ENCODE measurements at places on chromosomes 3 and 15.

DNA sequence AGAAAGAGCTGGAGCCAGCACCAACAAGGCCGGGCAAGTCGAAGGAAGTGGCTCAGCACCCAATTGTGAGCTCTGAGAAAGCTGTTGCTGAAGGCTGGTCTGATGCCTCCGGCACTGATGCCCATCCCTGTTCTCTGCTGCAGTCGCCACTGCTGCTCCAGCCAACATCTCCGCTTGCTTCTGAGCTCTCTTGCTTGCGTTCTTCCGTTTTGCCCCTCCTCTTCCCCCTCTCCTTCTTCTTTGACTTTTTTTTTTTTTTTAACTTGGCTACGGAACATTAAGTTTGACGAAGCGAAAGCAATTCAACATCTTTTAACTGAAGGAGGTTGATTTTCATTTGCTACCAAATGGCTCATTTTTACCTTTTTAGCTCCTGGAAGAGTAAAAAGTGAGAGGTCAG, 442.9 kb downstream of the MCTP2 start:
- no peak for DNase-seq

DNA sequence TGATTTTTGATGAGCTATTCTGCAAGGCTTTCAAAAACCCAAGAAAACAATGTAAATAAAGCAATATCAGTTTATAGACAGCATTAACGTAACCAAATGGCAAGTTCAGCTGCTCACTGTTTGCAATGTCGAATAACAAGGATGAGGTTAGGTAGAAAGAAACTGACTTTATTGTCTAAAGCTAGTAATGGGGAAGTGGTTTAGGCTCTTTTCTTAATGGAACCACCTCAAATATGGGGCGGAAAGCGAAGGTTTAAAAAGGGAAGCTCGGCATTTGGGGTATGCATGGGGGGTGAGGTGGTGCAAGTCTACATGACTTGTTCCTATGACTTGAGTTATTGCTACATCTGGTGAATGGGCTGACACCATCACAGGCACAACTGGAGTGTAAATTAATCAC, 1060.2 kb downstream of the NSUN3 start:
- DNase-seq: no peak

GRCh38 chr3:157082305-157082982, 77.5 kb downstream of the CCNL1 start:
- no peak for DNase-seq

GRCh38 chr3:53239800-53240199, 16.0 kb downstream of the TKT start:
- DNase-seq: no peak

DNA sequence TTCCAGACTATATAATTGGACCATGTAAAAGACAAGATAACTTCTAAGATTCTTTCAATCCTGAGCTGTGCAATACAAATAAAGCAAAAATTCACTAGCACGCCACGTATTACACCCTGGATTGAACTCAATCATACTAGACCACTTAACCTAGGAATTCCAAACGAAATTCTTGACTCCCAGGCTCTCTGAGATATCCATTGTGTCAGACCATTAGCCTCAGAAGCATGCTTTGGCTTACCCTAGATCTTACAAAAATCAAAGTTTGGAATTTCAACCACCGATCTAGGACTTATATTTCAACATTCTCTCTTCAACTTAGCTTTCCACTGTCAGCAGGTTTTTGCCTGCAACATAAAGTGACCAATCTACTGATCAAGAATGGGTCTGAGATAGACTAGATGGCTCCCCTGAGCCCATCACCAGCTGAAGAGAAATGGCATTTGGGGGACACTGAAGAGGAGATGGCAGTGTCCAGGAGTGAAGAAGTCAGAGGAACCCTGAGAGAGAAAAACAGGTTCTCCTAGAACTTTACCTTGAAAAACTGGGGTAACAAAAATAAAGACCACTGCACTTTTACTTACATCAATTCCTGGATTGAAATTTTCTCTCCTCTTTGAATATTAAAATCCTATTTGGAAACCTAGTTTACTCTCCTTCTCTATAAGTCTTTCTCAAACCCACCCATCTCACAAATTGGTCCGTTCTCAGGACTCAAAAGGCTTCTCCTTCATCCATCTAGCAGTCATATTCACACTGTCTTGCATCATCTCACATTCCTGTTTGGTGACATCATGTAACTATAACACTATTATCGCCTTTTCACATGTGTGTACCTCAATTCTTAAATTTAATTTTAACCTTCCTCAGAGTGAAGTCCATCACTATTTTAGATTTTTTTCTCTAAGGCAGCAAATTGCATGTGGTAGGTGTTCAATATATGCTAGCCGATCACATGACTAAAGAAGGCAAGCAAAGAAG, 18.5 kb downstream of the CPNE4 start:
- DNase-seq: no peak

GRCh38 chr3:120793601-120794000, 51.1 kb downstream of the GTF2E1 start:
- DNase-seq: no peak

- DNase-seq: no peak
These were observed 120.1 kb downstream of the LIPC start for GRCh38 chr15:58551764-58552504.

GRCh38 chr15:61702224-61703020, 357.8 kb downstream of the VPS13C start:
- no peak for DNase-seq

GRCh38 chr3:185924375-185924774, 13.4 kb downstream of the TRA2B start:
- DNase-seq: no peak

GRCh38 chr3:129428007-129428375, 445 bp downstream of the EFCAB12 start:
- DNase-seq: no peak

- DNase-seq: peak; percentile 50
These were observed 28.8 kb upstream of the KLF13 start for GRCh38 chr15:31297575-31298456.

GRCh38 chr3:134590766-134591165, 60.1 kb downstream of the KY start:
- DNase-seq: no peak

DNA sequence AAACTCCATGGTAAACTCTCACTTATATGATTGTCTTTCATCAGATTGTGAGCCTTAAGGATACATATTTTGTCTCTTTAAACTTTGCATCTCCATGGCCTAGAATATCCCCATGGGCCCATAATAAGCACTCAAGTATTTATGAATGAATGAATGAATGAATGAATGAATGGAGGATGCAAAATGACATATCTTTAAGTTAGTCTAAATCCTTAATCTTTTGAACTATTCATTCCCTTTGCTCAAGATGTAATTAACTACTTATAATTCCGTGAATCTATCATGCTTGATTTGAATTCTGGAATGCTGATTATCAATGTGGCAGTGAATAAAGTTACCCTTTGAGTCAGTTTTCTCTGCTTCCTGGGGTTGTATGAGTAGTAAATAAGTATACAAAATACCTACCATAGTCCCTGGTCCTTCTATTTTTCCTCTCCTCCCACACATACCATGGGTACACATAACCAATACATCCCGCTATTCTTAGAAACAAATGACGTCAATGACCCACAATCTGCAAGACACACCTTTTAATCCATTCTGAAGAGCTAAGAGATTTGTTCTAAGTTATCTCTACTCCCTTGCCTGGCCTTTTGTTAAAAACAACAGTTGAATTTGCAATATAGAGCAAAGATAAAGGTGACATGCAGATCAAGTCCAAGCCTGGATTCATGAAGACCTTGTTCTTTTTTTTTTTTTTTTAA, 94.5 kb downstream of the FBN1 start:
- no peak for DNase-seq

GRCh38 chr3:188001093-188001492, 152.9 kb upstream of the LPP start:
- DNase-seq: no peak

GRCh38 chr15:80183886-80184285, 31.1 kb downstream of the FAH start:
- no peak for DNase-seq

GRCh38 chr3:134374791-134375581, 739 bp upstream of the AMOTL2 start:
- no peak for DNase-seq

DNA sequence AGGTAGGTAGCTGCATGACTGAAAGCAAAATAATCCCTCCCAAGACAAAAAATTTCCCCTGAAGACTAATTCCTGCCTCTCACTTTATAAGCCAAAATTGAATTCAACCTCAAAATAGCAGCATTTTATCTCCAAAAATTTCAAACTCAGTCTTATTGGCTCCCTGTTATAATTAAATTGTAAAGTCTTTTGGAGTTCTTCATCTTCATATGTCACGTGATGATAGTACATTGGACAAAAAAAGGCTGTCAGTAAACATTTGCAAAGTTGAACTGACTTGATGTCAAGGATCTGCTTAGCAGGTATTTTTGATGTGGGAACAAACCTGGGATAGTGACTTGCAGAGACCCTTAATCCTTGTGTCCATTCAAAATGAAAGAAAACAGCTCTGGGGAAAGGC, 98.4 kb upstream of the SPRED1 start:
- DNase-seq: no peak

- no peak for DNase-seq
These were observed 211.5 kb downstream of the NFKBIZ start for GRCh38 chr3:102060814-102061213.

- no peak for DNase-seq
These were observed 1.3 kb upstream of the USP3 start for GRCh38 chr15:63502843-63503738.

DNA sequence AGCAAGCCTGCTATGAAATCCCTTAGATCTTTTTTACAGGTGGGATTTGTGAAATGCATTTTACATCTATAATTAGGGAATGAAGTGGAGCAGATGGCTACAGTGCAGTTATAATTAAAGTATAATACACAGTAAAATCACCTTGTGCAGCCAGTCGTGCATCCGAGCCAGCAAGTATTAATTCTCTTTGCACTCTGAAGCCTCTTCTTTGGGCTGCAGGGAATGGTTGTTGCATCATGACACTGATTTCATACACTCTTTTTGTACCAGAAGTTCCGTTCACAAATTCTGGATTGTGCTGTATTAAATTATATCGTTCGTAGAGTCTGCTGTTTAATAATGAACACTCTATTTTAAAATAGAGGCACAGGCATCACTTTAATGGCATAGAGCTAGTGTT, 28.7 kb upstream of the TP63 start:
- peak; percentile 31 for DNase-seq

DNA sequence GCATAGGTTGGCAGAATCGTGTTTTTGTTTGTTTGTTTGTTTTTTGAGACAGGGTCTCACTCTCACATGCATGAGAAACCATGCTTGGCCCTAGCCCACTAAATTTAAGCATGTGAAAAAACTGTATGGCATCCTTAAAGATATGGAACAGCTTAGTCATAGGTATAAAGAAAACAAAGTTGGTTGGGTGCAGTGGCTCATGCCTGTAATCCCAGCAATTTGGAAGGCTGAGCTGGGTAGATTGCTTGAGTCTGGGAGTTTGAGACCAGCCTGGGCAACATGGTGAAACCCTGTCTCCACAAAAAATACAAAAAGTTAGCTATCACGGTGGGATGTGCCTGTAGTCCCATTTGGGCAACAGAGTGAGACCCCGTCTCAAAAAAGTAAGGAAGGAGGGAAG, 25.2 kb downstream of the EXD1 start:
- no peak for DNase-seq

GRCh38 chr3:124587053-124587408, 143.2 kb upstream of the UMPS start:
- no peak for DNase-seq

DNA sequence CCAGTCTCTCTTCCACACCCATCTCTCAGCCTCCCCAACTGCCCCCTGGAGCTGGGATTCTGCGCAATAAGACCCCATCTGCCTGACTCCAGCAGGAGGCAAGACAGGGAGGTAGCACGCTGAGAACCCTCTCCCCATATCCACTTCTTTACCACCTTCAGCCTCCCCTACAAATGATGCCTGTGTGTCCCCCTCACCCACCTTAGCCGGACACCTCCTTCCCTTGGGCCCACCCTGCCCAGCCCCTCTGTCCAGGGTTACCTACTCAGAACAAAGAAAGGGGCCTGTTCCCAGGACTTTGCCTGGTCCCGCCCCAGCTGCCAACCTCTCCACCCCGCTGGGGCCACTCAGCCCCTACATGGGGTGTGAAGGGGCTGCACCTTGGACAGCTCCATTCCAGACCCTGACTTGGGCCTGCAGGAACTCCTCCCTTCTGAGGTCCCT, 40.8 kb upstream of the ATP2B2 start:
- DNase-seq: no peak

Measured in NCI-H2171 (cell line).